ENCODE measurements at places on chromosomes 7 and 10. TPM values are rescaled to one million over a fixed set of nuclear protein-coding genes. Genes with fewer than 3 reads are reported as not detected.
A peak's percentile ranks its signal among the peaks of the same experiment; 100 is the strongest.

OR2A42 gene
- not detected for total RNA-seq

PON1 gene
- total RNA-seq: not detected

CISD1 gene
- total RNA-seq: 42.6 TPM

SLC13A1 gene
- total RNA-seq: not detected

SLC26A3 gene
- not detected for total RNA-seq

TSC22D4 gene
- total RNA-seq: 47.4 TPM

ELN gene
- total RNA-seq: 0.23 TPM

GNG11 gene
- total RNA-seq: 21.6 TPM

GRCh38 chr7:44244282-44244681, 43.5 kb downstream of the YKT6 start:
- peak; percentile 61 for DNase-seq

- DNase-seq: no peak
These were observed 484.1 kb upstream of the ZMIZ1 start for GRCh38 chr10:78584681-78585080.

DNA sequence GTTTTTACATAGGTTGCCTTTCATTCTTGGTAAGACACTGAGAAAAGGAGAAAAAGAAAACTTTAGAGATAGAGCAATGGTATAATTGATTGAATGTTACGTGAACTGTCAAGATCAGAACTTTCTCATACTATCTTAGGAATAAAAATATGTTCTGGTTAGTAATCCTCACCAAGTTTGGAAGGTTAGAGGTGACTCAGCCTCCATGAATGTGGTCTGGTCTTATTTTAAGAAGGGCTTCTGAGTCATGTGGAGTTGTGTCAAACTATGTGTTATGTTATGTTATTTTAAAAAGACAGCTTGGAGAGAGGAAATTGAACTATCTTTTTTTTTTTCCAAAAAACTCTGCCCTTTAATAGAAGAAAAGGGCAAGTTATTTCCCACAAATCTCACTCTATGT, 458.6 kb upstream of the KLF6 start:
- peak; percentile 88 for DNase-seq

- peak; percentile 32 for DNase-seq
These were observed 109.6 kb upstream of the SP4 start for GRCh38 chr7:21317966-21318915.

DNA sequence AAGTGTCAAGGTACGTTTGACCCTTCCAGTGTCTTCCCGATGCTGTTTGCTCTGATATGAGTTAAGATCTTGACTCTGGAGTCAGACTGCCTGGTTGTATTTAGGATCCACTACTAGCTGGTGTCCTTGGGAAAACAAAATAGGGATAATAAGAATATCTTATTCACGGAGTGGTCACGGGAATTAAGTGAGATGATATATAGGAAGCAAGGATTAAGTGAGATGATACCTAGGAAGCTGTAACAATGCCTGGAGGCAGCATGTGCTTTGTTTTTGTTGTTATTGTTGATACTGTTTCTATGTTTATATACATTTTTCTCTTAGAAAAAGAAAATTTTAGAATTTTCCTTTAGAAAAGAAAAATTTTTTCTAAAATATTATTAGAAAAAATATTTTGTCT, 87.0 kb downstream of the LYZL1 start:
- no peak for DNase-seq

- DNase-seq: peak; percentile 32
These were observed 4.9 kb upstream of the SLC29A3 start for GRCh38 chr10:71314028-71314693.

DNA sequence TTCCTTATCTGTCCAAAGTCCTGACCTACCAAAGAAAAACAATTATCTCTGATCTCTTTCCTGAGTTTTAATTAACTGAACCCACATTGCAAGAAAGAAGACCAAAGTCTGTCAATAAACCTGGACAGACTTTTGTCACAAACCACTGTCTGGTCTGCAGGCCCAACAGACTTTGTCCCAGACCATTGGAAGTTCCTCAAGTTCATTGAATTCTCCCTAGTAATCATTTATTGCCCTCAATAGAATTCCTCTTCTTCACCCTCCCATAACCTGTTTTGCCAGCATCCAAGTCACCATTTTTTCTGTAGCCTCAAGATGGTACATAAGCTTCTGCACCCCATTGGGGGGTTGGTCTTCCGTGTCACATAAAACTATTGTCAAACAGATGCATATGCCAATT, 3.9 kb upstream of the DNMBP start:
- DNase-seq: no peak

DNA sequence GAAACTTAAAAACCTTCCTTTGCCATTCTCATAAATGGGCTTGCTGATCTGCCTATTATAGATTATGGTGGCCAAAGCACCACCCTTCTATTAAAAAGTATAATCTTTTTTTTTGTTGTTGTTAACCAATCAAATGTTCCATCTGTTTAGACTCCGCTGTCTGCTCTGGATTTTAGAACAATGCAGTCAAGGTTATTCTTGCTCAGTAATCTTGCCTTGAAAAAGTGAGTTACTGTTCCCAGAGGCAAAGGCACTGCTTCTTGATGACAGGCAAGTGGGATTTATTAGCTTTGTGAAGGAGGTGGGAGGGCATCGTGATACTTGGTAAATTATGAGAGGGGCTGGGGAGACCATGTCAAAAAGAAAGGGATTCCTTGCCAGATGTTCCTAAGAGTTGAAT, 143.5 kb downstream of the KIAA1217 start:
- DNase-seq: no peak

DNA sequence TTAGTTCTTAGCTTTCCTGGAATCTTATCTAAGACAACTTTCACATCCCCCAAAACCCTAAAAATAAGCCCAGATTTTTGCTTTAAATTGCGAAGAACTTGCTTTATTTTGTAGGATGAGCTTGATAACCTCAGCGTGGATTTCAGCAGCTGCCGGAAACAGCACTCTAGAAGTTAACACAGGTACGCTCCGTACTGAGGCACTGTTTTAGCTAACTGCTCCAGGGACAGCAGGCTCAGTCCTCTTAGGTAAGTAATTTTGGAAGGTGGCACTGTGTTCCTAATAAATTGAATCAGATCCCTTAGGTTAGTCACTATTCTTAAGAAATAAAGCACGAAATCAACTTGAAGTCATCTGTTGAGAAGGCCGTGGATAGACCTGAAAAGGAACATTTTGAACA, 2.2 kb upstream of the AUTS2 start:
- DNase-seq: no peak

DNA sequence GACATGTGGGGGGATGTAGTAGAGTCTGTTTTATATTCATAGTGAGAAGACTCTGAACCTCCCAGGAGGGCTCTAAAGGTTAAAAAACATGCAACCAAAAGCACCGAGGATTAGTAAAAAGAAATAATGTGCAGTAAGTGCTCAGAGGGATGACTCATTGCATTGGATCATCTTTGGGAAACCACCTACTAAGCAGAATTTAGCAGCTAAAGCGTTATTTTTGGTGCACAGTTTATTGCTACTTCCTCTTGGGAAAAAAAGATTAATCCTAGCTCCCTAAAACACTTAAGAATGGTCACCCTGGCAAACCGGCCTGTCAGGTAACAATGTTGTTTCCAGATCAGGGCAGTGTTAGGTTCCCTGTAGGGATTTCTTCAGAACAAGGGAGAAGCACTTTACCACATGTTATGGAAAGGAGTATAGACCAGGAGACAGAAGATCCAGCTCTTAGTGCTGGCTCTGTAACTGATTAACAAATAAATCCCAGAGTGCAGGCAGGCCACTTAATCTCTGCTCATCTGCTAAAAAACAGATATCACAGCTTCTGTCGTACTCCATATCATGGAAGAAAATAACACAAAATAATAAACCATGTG, 44.8 kb upstream of the FAM133B start:
- DNase-seq: peak; percentile 78

DNA sequence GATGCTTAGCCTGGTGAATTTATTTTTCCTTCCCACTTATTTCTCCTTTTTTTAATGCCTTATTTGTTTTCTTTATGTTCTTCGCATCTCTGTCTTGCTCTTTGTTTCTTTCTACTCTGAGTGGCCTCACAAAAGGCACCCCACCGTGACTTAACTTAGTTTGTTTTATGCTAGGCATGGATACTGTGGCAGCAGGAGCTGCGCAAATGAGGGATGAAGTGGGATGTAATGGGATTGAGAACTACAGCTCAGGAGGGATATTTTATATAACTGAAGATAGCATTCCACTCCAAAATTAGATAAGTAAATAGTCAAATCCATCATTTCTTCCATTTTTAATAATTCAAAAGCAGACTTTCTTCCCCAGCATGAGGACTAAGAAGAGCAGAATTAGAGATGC, 1.7 kb upstream of the CACNA2D1 start:
- no peak for DNase-seq

GRCh38 chr10:46068117-46068516, 22.0 kb upstream of the MSMB start:
- no peak for DNase-seq

GRCh38 chr10:50788951-50789945, 49.5 kb downstream of the ASAH2B start:
- peak; percentile 11 for DNase-seq

GRCh38 chr7:111429781-111430180, 132.5 kb downstream of the IMMP2L start:
- no peak for DNase-seq

- no peak for DNase-seq
These were observed 239.6 kb upstream of the STEAP1 start for GRCh38 chr7:89914711-89915110.

- no peak for DNase-seq
These were observed 33.9 kb downstream of the SPDYE17 start for GRCh38 chr7:76998285-76998589.
